ENCODE measurements at places on chromosomes 6 and 20.

DNA sequence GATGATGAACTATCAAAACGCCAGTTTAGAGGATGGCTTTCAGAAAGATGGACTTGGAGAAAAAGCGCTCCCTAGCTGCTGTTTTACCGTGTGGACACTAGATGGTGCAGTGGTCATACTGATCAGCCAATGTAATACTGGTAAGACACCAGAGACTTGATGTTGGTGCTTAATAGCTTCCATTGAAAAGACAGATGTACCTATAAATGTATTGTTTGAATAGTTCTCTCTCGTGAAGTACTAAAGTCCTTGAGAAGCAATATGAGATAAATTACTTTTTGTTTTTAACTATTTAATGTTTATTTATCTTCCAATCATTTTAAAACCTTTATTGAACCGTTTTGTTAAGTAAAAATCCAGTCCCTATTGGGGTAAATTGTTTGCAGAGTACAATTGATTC is 63.9 kb upstream of the FUCA2 start:
- peak; percentile 85 for DNase-seq

GRCh38 chr6:92150553-92150952 is 1268.8 kb downstream of the EPHA7 start:
- DNase-seq = no peak

- DNase-seq = no peak
These were observed 12.4 kb upstream of the DEFB118 start for GRCh38 chr20:31355981-31356380.

- no peak for DNase-seq
These were observed 43.4 kb upstream of the TFAP2A start for GRCh38 chr6:10458287-10458686.

- DNase-seq = no peak
These were observed 1372.7 kb upstream of the CITED2 start for GRCh38 chr6:140747114-140747513.

DNA sequence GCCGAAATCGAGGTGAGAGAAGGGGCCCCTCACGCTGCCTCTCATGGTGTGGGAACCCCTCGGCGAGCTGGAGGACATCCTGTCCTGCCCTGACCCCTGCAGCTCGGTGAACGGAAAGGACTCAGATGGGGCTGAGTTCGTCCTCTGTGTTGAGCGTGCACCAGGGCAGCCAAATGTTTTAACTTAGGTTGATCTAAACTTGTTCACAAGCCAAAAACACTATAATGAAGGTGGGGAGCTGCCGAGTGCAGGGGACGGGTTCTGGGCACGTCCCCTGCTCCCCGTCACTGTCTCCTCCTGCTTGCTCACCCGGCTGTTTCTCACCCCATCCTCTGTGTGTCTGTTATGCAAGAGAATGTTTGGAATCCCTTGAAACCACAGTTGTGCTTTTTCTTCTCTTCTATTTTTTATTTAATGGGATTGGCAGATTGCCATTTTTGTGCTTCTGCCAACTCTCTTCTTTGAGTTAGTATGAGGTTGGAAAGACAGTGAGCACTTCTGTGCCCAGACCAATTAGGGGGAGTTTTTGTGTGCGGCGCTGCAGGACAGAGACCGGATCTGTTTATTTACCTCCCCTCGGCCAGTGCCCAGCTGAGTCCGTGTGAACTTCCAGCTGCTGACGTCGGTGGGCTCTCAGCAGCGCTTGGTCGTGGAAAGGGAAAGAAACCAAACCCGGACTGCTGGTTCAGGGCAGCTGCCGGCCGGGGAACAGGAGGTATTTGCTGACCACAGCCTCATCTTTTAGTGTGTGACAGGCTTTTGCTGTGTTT is 158.1 kb downstream of the DTNBP1 start:
- peak; percentile 74 for DNase-seq

GRCh38 chr20:45944965-45945677 is 10.6 kb downstream of the PCIF1 start:
- no peak for DNase-seq

DNA sequence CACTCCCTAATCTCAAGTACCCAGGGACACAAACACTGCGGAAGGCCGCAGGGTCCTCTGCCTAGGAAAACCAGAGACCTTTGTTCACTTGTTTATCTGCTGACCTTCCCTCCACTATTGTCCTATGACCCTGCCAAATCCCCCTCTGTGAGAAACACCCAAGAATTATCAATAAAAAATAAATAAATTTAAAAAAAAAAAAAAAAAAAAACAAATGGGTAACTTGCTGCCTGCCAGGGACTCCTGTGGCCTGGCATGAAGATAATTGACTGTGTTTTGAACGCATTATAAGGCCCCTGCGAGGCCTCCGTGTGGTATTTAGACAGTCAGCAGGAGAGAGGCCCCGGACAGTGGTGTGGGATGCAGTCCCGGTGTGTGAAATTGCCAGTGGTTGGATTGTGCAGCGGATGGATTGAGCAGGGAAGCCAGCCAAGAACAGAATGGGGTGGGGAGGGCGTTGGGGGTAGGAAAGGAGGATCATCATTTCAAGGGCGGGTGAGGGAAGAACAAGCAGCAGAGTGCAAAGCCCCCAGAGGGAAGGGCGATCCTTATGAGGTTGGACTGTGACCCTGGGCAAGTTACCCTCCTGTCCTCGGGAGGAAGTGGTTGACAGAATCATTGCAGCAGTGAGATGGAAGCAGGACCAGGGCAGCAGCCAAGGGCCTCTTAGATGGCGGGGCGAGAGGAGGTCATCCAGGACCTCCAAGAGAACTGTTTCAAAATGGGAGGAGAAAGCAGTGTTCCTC is 43.3 kb downstream of the PPARD start:
- no peak for DNase-seq

DNA sequence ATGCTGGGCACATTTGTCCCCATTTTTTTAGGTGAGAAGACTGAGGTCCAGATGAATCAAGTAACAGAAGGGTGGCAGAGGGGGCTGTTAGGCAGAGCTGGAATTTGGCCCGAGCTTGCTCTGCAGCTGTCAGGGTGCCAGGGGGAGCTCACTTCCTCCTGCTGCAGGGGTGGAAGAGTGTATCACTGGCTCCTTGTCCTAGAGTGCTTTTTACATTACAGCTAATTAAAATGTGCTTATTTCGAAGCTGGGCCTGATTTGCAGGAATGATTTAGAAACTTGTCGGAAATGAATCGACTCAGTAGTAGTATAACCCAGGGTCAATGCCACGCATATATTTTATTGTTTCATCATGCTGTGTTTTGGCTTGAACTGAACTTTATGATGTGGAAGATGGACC is 11.1 kb downstream of the TOX2 start:
- no peak for DNase-seq

DNA sequence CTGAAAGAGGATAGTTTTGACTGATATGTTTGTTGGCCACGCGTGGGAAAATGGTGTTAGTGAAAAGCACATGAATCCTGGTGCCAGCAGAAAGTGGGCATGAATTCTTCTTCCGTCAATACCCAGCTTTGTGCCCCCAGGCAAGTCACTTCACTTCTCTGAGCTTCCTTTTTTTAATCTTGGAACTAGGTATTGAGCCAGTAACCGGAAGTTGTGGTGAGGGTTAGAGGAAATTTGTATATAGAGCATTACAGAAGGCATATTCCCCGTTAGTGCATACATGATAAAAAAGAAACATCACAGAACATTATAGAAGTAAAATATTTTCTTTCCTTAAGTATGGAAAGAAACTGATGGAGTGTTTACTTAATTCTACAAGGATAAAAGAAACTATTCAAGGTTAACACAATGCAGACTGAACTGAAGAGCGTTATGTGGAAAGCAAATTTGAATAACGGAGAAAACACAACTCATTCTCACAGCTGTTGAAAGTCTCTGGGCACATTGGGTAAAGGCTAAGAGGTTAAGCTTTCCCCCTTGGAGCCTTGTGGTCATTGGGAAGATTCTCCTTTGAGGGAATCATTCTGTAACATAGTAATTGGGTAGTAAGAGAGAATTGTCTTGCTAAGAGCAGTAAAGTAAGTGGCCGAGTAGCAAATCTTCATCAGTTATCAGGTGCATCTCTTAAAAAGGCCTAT is 223.1 kb downstream of the BCAS1 start:
- no peak for DNase-seq

- no peak for DNase-seq
These were observed 613.1 kb downstream of the EPHA7 start for GRCh38 chr6:92806254-92806653.

DNA sequence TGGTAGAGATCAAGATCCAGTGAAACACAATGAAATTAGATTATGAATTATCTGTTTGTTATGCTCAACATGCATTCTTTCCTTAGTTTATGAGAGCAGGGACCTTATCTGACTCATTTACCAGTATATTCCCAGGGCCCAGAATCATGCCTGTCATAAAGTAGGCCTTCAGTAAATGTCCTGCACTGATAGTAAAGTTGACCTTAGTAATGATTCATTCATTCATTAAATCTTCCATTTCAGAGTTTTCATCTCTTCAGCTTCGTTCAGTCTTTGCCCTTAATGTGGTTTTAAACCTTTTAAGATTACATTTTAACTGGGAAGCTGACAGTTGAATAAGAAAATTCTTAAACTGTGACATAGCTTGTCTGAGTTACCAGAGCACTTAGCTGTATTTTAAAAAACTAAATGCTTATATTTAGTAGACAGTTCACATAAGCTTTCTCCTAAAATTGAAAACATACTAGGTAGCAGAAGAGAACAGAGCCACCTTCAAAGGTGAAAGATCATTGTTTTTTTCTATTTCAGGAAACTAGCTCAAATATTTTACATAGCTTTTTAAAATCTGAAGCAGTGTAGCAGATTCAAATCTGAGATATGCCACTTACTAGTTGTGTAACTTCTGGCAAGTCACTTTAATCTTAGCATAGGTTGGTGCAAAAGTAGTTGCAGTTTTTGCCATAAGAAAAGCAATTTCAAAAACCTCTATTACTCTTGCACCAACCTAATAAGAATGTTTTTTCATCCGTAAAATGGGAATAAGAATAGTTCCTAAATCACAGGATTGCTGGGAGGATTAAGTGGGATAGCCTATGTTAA is 41.4 kb downstream of the MCM8 start:
- DNase-seq = no peak

GRCh38 chr6:112802144-112802543 is 455.0 kb downstream of the RFPL4B start:
- no peak for DNase-seq

DNA sequence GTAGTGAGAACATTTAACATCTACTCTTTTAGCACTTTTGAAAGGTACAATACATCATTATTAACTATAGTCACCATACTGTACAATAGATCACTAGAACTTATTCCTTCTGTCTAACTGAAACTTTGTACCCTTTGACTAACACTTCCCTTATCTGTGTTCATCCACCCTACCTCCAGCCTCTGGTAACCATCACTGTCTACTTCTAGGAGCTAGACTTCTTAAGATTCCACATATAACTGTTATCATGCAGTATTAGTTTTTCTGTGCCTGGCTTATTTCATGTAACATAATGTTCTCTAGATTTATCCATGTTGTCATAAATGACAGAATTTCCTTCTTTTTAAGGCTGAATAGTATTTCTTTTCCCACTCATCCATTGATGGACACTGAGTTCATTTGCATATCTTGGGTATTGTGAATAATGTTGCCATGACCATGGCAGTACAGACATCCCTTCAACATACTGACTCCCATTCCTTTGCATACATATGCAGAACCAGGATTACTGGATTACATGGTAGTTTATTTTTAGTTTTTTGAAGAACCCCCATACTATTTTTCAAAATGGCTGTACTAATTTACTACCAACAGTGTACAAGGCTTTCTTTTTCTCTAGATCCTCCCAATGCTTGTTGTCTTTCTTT is 135.7 kb downstream of the MOXD1 start:
- no peak for DNase-seq

- no peak for DNase-seq
These were observed 155.9 kb downstream of the NFATC2 start for GRCh38 chr20:51386586-51386985.

DNA sequence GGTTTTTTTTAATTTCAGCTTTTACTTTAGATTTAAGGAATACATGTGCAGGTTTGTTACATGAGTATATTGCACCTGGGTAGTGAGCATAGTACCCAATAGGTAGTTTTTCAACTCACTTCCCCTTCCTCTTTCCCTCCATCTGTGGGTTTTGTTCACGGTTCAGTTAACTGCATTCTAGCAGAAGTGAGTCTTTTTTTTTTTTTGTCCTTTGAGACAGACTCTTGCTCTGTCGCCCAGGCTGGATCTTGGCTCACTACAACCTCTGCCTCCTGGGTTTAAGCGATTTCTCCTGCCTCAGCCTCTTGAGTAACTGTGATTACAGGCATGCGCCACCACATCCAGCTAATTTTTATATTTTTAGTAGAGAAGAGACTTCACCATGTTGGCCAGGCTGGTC is 8.7 kb downstream of the UBR2 start:
- peak; percentile 25 for DNase-seq

DNA sequence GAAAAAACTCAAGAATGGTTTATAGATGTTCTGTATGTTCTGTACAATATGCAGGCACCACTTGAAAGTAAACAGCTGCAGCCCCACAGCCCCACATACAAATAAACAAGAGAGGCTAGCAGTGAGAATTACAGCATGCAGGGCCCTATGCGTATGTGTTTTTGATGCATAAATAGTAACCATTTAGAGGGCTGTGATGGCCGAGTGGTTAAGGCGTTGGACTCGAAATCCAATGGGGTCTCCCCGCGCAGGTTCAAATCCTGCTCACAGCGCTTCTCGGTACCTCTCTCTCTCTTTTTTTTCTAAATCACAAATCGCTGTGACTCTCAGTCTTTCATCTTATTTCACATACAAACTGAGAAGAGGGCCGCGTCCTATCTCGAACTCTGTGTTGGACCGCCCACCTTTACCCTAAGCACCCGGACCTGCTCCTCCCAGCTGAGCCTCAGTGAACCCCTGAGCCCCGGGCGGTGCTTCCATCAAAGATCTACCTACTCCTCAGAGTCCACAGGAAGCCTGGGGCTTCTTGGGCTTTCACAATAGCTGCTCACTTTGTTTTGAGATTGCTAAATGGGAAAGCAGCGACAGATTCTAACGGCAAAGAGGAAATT is 37.7 kb upstream of the PRSS16 start:
- no peak for DNase-seq

- no peak for DNase-seq
These were observed 1513.7 kb downstream of the GRIK2 start for GRCh38 chr6:102907181-102907580.

GRCh38 chr6:138454981-138455706 is 44.1 kb downstream of the NHSL1 start:
- DNase-seq = no peak

DNA sequence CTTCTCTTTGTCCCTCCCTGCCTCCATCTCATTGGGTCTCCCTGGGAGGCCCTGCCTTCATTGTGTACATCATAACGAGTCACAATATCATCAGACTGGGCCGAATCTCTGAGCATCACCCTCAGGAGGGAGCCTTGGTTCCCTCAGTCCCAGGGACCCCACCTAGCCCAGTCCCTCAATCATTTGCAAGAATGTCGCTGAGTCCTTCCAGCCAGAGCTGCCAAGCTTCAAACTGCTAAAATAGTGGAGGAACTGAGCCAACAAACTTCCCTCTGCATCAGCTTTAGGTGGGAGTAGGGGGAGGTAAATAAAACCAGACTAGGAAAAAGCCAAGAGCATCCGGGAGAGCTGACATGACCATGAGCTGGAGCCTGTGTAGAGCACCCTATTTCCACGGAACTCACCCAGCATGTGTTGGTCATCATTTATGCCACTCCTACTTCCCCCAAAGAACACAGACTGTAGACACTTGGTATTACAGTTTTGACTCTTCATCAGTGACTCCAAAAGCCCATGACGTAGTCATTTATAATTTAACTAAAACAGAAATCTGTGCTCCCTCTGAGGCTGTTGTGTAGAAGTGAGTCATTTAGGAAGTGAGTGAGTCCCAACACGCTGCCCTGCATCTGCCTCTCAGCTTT is 28.8 kb upstream of the IL17A start:
- DNase-seq = no peak

Measured in G401 (cell line).